Calu3 (cell line): ENCODE measurements at places on chromosomes 2 and 18. TPM values are rescaled to one million over a fixed set of nuclear protein-coding genes. Genes with fewer than 3 reads are reported as not detected.

The FOXD4L1 gene
- total RNA-seq = 0.92 and 1.0 TPM in 2 replicates

The DSG4 gene
- not detected in 2 replicates for total RNA-seq

The PDCD1 gene
- total RNA-seq = not detected in 2 replicates

GRCh38 chr2:106561356-106561755 is 74.2 kb downstream of the CD8B2 start:
- no peak for DNase-seq

- DNase-seq = no peak
These were observed 155.6 kb upstream of the LYPD1 start for GRCh38 chr2:132825601-132826000.

DNA sequence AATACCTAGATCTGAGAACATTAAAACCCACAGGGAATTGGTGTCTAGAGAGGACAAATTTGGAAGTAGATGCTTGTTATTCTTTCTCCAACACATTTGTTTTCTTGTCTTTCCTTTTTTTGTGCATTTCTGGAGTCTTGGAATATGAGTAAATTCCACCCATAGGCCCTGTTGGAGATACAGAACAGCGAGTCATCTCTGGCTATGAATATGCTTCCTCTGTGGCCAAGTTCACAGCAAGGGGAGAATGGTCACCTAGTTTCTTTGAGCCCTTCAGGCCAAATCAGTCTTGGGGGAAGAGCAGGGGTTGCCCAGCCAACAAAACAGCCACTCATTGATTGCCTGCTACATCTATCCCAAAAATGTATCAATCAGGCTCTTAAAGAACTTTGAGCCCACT is 31.3 kb downstream of the SP140L start:
- DNase-seq = no peak

DNA sequence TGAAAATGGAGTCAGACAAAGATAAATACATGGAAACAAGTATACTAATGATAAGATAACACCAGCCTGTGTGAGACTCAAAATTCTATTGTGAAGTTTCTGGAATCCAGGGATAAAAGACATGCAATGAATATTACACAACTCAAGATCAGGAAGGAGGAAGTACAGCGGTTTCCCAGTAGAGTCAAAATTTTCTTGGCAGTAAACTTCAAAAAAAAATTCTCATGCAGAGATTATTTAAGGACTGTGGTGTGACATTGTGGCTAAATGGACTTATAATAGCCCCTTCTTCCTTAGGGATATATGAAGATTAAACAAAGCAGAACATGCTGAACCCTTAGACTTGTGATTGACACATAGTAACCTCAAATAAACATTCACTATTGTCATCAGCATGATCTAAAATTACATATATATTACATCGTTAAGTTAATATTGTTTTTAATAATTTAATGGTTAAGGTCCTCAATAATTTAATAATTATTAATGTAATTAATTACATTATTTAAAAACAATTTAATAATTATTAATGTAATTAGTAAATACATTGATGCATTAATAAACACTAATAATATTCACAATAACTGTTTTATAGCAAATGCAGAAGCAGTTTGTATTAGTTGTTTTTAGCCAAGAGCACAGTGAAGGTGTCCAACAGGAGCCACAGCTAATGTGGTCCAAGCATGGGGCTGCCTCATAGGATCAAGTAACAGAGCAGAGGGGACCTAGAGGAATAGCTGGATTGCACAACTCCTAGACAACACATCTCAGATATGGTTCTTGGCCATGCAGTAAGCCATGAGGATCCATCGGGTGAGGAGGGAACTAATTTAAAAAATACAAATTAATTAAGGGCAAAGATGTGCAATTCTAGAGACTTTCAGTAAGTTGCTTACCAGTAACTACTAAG is 77.3 kb downstream of the POLE4 start:
- DNase-seq = no peak
